Activated T-cell treated with anti-CD3 and anti-CD28 coated beads for 4 hours (primary cell): ENCODE measurements at places on chromosomes 5 and 9.

GRCh38 chr5:89280103-89281037 lies 397.4 kb upstream of the MEF2C start:
- no peak for DNase-seq

DNA sequence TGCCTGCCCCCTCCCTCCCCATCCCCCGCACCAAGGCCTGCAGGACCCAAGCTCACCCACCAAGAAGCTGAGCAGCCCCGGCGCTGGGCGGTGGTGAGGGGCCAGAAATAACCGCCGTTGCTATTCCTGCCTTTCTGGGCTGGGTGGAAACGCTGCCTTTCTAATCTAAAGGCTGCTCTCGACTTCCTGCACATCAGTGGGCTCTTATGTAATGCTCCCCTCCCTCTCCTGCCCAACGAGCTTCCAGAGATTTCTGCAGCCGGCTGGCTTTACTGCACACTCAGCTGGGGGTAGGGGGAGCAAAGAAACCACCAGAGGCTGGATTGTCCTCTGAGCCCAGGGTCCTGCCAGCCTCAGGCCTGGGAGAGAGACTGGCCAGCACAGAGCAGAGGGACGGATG lies 6.9 kb upstream of the EGR1 start:
- no peak for DNase-seq

DNA sequence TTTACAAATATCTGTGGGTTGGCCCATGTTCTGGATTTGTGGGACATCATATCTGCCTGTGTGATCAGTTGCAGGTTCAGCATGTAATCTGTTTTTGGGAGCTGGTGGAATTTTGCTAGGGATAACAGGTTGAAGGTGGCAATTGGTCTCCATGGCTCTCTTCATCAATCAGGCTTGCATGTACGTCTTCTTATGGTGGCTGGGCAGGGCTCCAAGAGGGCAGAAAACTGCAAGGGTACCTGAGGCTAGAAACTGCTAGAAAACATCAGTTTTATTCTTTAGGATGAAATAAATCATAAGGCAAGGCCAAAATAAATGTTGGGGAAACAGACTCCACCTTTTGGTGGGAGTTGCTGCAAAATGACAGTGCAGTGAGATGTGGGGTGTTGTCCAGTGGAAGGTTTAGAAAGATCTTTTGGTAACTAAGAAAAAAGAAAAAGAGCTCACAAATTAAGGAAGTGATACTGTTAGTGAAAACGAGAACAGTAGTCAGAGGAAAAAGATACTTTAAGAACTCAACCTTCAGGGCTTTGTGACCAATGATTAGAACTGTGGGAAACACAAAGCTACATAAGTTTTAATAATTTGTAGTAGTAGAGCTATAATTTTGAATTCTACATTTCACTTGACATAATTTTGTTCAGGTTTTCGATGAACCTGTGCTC lies 300.7 kb upstream of the IZUMO3 start:
- no peak for DNase-seq

DNA sequence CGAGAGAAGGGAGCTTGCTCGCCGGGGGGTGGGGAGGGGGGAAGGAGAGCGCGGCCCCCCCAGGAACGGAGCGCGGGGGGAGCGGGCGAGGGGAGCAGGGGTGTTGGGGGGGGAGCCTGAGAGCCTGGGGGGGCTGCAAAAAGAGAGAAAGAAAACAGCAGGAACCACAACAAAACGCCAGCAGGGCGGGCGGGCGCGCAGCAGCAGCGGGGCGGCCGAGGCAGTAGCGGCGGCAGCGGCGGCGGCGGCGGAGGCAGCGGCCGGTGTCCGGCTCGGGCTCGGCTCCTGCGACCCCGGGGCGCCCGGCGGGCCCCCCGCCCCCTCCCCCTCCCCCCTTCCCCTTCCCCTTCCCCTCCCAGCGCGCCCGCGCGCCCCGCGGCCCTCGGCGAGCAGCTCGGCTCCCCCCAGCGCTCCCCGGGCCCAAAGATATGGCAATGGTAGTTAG lies 1.6 kb downstream of the NR2F1 start:
- no peak for DNase-seq

DNA sequence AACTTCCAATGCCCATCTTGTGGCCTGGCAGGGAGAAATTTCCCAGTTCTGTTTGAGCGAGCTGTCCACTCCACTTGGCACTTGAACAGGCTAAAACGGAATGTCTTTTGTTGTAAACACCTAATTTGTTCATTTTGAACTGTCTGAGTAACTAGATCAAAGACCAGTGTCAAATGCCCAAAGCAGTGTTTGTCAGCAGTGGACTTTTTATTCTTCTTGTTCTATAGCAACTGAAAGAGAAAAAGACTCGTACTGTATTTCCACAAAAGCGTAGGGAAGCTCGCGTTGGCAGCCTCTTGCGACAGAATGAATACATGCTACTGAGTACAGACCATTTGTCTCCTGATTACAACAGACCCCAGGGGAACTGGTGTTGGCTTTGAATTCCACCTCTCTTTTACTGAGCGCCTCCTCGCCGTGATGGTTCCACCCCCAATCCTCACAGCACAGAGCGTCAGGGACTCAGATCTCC lies 601.8 kb upstream of the ZNF608 start:
- DNase-seq, result no peak

DNA sequence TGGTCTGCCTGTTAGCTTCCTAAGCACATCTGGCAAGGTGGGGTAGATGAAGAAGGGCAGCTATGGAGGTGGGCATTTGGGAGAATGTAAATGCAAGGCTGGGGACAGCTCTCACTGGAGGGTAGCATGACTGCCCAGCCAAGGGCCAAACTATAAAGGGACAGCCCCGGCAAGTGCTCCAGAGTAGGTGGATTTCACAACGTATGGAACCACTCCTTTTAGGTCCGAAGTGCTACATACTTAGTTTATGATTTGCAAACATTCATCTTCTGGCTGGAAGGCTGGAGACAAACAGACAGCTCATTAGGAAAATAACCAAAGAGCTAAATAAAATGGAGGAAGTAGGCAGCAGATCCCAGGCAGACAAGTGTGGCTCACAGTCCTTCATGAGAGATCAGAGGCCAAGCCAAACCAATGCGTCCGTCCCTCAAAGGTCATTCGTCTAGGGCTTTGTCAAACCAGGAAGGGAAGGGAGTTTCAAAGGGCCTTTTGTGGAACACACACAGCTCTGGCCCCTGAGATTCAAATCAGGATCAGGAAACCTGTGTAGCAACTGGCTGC lies 42.5 kb upstream of the GLRX start:
- no peak for DNase-seq

GRCh38 chr9:134486596-134486995 lies 155.0 kb upstream of the COL5A1 start:
- no peak for DNase-seq

- no peak for DNase-seq
Measured at GRCh38 chr5:123806644-123807043, 294.7 kb downstream of the CSNK1G3 start.

- DNase-seq, result no peak
Measured at GRCh38 chr5:58499231-58499630, 8.0 kb downstream of the GAPT start.

DNA sequence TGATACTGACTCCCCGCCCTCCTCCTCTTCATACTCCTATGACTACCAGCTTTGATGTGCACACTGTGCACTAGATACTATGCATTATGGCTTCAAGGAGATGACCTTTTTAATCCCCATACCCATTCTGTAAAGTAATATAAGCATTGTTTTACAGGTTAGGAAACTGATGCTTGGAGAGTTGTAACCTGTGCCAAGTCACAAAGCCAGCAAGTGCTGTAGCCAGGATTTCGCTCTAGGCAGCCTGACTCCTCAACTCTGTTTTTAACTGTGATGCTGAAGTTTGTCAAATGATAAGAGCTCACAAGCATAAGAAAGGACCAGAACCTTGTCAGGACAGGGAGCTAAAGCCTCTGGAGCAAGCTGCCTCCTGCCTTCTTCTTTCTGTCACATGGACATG lies 461.3 kb downstream of the TMEM232 start:
- no peak for DNase-seq

- DNase-seq, result no peak
Measured at GRCh38 chr9:110996436-110997220, 41.6 kb downstream of the LPAR1 start.

GRCh38 chr9:121237916-121238315 lies 30.0 kb upstream of the GSN start:
- DNase-seq, result no peak

DNA sequence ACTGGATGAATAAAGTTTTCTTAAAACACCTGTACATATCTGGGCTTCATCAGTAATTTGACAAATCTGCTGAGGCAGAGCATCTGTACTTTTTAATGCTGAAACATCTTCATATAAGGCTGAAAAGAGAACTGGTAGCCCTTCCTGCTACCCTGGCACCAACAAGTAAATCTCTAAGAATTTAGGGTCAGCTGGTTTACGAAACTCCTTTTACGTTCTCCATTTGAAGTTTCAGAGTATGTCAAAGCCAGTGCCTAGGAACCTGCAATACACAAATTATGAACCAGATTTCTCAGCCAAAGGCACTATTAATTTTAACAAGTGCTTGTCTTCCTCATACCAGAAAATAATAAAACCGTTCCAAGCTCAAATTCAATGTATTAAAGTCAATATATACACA lies 3.8 kb downstream of the ZFAND5 start:
- no peak for DNase-seq

GRCh38 chr5:60226128-60226527 lies 332.6 kb upstream of the PDE4D start:
- DNase-seq, result no peak

DNA sequence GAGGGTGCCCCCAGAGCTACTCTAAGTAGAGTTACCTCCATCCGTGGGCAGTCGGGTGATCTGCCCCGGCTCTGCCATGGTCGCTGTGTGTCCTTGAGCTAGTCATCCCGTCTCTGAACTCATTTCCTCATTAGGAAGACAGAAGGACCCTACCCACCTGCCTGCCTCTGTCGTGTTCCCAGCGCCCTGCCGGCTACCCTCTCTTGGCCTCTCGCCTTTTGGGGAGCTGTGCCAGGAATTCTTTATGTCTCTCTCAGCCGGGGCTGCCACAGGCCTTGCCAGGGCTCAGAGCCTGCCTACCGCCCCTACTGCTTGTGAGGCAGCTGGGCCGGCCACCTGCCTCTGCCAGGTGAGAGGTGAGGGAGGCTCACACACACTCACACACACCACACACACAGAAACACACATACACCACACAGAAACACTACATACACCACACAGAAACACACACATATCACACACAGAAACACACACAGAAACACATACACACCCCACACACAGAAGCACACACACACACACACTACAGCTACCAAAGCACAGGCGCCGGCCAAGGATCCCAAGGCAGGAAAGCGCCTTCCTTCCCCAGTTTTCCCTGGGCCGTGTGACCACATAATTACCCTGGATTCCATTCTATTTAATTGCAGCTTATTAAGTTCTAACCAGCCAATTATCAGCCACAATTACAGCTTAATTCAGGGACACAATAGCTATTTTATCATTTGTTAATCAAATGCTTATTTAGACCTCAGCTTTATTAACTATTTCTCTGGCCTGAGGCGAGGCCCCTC lies 41.7 kb downstream of the UNC5A start:
- no peak for DNase-seq
